ENCODE measurements at places on chromosomes 11 and 22. TPM values are rescaled to one million over a fixed set of nuclear protein-coding genes. Genes with fewer than 3 reads are reported as not detected.

DNA sequence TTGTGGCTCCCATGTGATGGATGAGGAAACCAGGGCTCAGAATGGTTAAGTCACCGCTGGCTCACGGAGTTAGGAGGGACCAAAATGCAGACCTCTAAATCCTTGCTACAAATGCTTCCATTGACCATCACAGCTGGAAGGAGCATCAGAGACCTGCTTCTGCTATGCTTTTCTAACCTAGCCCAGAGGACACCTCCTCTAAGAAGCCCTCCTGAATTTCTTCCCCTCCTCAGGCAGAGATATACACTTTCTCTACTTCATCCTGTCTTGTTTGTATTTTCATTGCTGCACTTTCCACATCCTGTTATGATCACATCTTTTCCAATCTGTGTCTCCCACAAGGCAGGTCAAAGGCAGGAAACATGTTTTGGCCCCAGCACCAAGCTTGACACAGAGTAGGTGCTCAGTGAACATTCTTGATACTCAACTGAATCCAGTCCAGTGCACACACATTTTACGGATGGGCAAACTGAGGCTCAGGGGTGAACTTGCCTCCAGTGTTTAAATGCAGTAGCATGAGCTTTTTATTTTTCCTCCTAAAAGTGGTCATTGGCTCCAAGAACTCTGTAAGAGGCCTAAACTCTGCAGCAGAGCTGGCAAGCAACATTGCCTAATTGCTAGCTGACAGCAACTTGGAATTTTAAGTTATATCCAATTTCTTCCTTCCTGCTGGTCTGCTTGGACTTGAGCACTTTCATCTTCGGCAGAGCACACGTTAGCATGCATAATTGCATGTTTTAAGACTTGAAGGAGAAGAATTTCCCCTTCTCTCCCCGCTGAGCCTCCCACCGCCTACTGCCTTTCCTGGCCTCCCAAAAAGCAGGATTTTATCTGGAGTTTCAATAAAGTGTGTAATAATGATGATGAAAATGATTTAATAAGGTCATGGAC is 12.7 kb downstream of the SCUBE1 start:
- H3K4me1 ChIP-seq, result peaks cover 23% of the 10 kb centered on the region
- no peak overlapping the region for H3K4me3 ChIP-seq
- H3K27me3 ChIP-seq, result peaks cover 4% of the 10 kb centered on the region
- DNase-seq, result no peak

DNA sequence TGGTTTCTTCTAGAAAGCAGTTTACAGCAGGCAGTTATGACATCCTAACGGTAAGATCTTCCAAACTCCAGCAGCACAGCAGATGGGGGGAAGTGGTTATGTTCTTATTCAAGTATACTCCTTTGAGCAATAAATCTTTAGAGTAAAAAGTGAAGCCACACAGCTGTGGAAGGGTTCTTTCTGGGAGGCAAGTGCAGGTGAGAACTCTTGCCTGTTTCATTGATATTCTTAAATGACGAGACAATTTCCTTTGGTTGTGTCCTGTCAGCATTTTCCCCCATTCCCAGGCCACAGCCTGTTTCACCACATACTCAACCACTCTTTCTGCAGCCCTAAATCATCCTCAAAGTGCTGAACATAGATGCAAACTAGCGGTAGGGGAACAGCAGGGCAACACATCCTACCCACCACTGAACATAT is 207.3 kb upstream of the MTNR1B start:
- no peaks in the 10 kb centered on the region for H3K27me3 ChIP-seq
- H3K4me3 ChIP-seq, result no peak overlapping the region
- DNase-seq, result no peak
- no peak overlapping the region for H3K27ac ChIP-seq
- peaks cover 11% of the 10 kb centered on the region for H3K4me1 ChIP-seq

DNA sequence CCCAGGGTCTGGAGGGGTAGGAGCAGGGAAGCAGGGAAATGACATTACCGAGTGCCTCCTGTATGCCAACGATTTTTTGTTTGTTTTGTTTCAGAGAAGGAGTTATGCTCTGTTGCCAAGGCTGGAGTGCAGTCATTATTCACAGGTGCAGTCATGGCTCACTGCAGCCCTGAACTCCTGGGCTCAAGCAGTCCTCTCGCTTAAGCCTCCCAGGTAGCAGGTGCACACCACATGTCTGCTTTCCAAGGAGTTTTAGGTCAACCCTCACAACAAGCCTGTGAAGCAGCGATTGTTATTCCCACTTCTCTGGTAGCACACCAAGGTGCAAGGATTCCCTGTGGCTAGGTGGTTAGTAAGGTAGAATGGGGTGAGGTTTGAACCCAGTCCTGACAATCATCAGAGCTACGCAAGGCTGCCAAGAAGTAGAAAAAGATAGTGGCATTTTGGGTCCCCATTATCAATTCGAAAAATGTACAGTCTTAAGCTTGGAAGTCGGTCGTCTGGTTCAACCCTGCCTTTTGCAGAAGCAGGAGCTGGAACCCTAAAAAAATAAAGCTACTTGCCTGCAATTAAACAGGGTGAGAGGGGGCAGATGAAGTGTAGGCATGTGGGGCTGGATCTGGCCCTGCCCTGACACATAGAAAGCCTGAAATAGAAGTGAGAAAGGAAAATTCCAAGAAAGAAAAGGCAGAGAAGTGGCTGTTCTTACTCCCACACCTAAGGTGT is 9.1 kb downstream of the UCP3 start:
- no peak for DNase-seq
- no peak overlapping the region for H3K4me3 ChIP-seq
- peaks cover 22% of the 10 kb centered on the region for H3K36me3 ChIP-seq
- H3K27ac ChIP-seq, result no peak overlapping the region
- H3K4me1 ChIP-seq, result peaks cover 14% of the 10 kb centered on the region

- H3K4me1 ChIP-seq, result peaks cover 65% of the 10 kb centered on the region
- peak overlapping the region; percentile 80 for H3K27ac ChIP-seq
- peaks cover 34% of the 10 kb centered on the region for H3K36me3 ChIP-seq
- peak overlapping the region; percentile 69 for H3K4me3 ChIP-seq
- peaks cover 46% of the 10 kb centered on the region for H3K27me3 ChIP-seq
These were observed 1.0 kb downstream of the MN1 start for GRCh38 chr22:27800250-27801201.

- H3K4me3 ChIP-seq, result no peak overlapping the region
- H3K36me3 ChIP-seq, result no peaks in the 10 kb centered on the region
- H3K27ac ChIP-seq, result peak overlapping the region; percentile 97
- no peaks in the 10 kb centered on the region for H3K27me3 ChIP-seq
- H3K4me1 ChIP-seq, result peaks cover 40% of the 10 kb centered on the region
These were observed 4.0 kb upstream of the FTH1 start for GRCh38 chr11:61971248-61972111.

DNA sequence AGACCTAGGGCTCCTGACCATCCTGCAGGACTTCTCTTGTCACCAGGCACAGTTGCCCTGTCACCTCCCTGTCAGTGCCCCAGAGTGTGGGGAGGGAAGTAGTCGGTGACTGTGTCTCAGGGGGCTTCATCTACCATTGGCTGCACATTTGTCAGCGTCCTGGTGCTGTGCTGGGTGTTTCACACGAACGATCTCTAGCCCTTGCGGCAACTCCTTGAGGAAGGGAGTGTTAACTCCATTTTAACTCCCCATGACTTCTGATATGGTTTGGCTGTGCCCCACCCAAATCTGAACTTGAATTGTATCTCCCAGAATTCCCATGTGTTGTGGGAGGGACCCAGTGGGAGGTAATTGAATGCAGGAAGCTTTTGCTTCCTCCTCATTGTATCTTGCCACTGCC is 7.1 kb downstream of the TSKU start:
- peaks cover 52% of the 10 kb centered on the region for H3K4me1 ChIP-seq
- H3K4me3 ChIP-seq, result no peak overlapping the region
- peaks cover 5% of the 10 kb centered on the region for H3K36me3 ChIP-seq

DNA sequence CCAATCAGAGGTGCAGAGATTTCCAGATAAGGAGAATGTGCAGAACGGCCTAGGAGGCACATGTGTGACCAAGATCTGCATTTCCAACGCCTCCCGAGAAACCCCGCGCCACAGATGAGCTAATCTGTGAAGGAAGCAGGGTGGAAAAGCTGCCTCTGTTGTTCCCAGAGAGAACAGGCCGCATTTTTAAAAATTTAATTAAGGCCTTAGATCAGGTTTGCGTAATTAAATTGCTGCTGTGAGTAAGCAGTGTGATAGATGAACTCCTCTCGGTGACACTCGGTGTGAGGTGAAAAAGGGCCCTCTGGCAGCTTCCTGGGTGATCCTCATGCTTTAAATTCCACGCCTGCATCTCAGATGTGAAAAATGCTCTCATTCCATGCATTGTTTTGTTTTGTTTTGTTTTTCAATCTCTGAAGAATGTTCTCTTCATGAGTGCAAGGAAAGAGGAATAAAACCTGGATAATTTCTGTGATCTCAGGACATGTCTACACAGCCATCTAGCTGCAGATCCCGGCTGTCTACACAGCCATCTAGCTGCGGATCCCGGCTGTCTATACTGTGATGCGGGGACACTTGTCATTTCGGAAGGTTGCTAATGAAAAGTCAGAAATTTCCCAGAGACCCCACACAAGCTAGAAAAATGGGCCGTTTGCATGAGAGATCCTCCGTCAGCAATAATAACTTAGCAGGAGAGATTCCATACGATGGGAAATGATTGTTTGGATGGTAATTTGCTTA is 1398.9 kb downstream of the BRD1 start:
- peaks cover 47% of the 10 kb centered on the region for H3K4me1 ChIP-seq
- no peak for DNase-seq
- no peaks in the 10 kb centered on the region for H3K27me3 ChIP-seq
- H3K4me3 ChIP-seq, result no peak overlapping the region

DNA sequence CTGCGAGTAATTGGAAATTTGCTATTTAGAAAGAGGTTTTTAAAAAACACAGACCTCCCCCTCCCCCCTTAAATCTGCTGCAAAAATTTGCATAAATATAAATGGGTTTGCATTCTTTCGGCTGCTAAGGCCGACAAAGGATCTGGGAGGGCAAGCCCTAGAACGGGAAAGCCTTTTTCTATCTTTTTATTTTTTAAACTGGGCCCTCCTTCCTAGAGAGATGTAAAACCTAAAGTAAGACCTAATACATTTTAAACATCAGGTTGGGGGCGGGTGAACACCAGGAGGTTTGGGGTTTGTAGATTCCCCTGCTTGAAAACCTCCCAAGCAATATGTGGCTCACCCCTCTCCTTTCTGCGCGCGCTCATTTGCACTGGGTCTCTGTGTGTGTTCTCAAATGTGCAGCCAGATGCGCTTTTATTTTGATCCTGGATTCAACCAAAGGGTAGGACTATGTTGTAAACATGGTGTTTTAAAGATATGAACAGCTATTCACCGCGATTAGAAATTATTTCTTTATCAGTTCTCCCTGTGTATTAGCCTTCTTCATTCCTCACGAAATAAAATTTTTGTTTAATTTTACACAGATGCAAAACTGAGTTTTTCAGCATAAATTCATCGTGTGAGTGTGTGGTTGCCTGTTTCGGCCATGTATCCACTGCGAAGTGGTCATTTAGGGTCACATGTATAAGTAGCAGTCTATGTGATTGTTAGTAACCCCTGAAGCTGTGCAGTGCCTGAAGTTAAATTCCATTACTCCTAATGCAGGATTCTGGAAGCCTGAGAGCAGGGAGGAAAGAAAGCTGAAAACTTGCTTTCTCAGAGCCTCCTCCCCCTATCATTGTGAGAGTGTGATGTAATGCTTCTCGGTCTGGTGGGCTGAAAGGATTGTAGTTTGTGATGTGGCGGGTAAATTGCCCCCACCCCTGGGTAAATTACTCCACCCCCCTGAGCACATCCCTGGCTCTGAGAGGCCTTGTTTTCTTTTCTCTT is 988 bp downstream of the TNRC6B start:
- no peaks in the 10 kb centered on the region for H3K27me3 ChIP-seq
- DNase-seq, result no peak
- peak overlapping the region; percentile 79 for H3K4me3 ChIP-seq
- no peaks in the 10 kb centered on the region for H3K36me3 ChIP-seq
- peaks cover 27% of the 10 kb centered on the region for H3K4me1 ChIP-seq

DNA sequence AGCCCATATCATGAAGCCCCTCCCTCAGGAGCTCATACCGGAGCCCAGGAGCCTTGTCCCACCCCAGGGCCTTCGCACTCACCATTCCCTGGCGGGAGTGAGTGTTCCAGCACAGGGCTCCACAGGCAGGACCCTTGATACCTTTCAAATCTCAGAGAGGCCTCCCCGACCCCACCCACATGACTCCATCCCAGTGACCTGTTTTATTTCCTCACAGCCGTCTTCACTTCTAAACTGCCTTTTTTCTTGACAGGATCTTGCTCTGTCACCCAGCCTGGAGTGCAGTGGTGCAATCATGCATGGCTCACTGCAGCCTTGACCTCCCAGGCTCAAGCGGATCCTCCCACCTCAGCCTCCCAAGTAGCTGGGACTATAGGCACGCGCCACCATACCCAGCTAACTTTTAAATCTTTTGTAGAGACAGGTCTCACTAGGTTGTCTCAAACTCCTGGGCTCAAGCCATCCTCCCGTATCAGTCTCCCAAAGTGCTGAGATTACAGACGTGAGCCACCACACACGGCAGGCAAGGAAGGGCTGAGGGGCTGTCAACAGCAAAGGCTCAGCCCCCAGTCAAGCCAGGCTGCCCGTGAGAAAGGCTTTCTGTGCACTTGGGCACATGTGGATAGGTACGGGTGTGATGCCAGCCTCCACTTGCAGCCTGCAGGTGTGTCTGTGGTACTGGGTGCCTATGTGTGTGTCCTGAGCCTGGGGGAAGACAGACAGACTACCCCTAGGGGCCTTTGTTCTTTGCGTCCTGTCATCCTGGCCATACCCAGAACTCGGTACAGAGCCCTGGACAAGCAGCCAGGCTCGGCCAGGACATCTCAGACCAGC is 9.3 kb downstream of the RPL3 start:
- peaks cover 25% of the 10 kb centered on the region for H3K4me1 ChIP-seq
- H3K27me3 ChIP-seq, result no peaks in the 10 kb centered on the region
- DNase-seq, result no peak
- H3K27ac ChIP-seq, result no peak overlapping the region

GRCh38 chr22:42897960-42898359 is 40.9 kb upstream of the ARFGAP3 start:
- no peak overlapping the region for H3K4me3 ChIP-seq
- peaks cover 15% of the 10 kb centered on the region for H3K36me3 ChIP-seq
- H3K4me1 ChIP-seq, result peaks cover 15% of the 10 kb centered on the region
- no peaks in the 10 kb centered on the region for H3K27me3 ChIP-seq

- no peak overlapping the region for H3K4me3 ChIP-seq
- no peak for DNase-seq
- H3K27me3 ChIP-seq, result no peaks in the 10 kb centered on the region
- H3K36me3 ChIP-seq, result no peaks in the 10 kb centered on the region
These were observed 17.0 kb downstream of the MOGAT2 start for GRCh38 chr11:75734491-75735180.

Gene OR52E8
- total RNA-seq, result not detected

Gene KDM4E
- total RNA-seq, result not detected

Gene PANX2
- total RNA-seq, result 2.1 TPM

Gene ROM1
- total RNA-seq, result 11.9 TPM

Gene BIK
- 0.79 TPM for total RNA-seq

Gene PLAAT4
- 12.2 TPM for total RNA-seq

Gene KCNQ1OT1
- total RNA-seq, result 6.8 TPM

Measured in spinal cord (tissue), 10 donors.